PC-9 (cell line): ENCODE measurements at places on chromosomes 2 and 18.

GRCh38 chr2:172038604-172039003, 38.9 kb downstream of the METAP1D start:
- no peak for DNase-seq

DNA sequence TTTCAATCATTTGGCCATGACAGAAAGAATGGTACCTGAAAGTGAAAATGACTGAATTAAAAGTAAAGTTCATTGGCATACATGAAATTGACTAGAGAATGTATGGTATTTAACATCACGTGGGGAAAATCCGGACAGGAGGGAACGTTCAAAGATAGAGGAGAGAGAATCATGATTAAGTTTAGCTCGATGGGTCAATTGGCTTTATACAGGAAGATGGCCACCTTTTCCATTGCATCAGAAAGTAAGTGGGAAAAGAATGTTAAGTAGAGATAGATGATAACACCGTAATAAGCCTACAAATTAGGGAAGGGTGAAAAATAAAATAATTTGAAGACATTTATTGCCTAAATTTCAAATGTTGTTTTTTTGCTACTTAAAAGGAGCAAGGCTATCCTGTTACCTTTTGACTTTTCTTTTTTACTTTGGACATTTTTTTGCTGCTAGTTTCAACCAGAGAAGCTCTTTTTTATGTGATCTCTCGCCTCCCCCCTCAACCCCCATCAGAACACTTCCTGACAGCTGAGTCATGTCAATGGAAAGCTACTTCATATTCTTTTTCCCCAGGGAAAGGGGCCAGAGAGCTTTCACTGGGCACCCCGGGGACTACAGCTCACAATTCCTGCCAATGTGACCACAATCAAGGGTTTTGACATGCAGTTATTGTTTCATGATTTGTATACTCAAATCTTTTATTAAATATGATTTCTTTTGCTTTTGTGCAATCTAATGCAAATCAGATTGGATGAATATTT, 767 bp upstream of the CCDC102B start:
- no peak for DNase-seq

DNA sequence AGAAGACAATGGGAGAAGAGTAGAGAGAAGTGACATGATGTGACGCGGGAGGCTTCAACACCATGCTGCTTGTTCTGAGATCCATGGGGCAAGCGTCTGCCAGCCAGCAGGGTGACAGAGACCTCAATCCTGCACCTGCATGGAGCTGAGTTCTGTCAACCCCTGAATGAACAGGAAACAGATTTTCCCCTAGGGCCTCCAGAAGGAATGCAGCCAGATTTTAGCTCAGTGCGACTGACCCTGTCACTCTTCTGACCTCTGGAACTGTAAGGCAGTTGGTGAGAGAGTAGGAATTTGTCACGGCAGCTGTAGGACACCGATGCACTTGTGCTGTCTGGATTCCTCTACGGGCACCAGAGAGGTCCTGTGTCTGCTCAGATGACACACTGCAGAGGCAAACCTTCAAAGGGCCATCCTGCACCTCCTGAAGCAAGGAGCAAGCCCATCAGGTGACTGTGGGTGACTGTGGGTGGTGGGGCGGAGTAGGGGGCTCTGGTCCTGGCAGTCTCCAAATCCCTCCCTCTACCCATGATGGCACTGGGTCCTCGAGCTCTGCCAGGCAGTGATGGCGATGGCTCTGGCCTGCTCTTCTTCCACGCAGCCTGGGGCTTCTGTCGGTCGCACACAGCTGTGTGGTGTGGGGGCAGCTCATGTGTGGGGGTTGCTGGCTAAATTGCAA, 194.3 kb upstream of the TWIST2 start:
- peak; percentile 29 for DNase-seq

GRCh38 chr2:105754011-105754410, 9.3 kb downstream of the NCK2 start:
- no peak for DNase-seq

DNA sequence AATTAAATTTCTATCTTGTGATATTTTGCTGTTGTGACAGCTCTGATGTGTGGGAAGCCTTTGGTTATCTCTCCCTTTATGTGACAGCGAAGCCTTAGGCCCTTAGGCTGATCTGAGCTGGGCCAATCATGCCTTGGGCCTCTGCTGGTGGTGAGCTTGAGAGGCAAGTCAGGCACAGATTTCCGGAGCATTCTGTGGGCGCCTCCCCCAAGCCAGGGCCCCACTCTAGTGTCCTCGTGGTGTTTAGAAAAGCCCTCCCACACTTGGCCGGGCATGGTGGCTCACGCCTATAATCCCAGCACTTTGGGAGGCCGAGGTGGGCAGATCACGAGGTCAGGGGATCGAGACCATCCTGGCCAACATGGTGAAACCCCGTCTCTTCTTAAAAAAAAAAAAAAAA, 239.8 kb downstream of the SH3RF3 start:
- no peak for DNase-seq

DNA sequence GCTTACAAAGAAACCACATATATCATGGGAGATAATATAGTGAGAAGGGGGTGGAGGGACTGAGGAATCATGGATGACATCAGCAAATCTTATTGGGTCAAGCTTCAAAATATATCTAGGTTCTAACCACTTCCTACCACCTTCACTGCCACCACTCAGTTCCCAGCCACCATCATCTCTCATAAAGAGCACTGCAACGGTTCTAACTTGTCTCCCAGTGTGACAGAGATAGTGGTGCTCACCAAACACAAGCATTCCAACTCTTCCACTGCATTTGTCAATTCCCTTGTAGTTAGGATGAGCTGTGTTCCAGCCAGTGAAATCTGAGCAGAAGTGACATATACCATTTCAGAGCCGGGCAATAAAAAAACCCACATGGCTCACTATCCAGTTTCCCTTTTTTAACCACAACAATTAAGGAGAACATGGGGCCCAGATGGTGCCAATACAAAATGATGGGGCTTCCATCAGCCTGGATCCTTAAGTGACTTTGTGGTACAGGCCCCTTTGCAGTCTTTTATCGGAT, 318.1 kb downstream of the NBAS start:
- DNase-seq: no peak

- no peak for DNase-seq
These were observed 103.3 kb downstream of the MYO5B start for GRCh38 chr18:50091509-50092244.

DNA sequence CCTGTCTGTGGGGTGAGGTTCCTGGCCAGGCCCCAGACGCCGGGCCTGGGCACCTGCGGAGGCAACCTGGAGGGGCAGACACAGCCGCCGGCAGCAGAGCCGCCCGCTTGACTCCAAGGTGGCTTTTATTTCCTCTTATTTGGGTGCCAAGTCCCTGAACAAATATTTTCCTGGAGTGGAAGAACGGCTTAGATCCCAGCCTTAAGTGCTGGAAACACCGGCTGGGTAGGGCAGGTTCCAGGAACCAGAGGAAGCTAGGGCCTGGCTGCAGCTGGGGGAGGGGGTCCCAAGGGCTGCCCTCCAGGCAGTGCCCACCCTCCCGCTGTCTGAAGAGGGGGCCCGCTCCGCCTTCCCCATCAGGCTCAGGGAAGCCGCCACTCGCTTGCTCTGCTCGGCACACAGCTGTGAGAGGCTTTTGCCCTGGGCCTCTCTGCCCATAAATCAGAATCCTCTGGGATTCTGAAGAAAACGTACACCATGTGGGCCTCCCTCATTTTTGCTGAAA, 28.2 kb downstream of the SDC1 start:
- no peak for DNase-seq

GRCh38 chr2:132430895-132431294, 14.3 kb downstream of the GPR39 start:
- peak; percentile 96 for DNase-seq

DNA sequence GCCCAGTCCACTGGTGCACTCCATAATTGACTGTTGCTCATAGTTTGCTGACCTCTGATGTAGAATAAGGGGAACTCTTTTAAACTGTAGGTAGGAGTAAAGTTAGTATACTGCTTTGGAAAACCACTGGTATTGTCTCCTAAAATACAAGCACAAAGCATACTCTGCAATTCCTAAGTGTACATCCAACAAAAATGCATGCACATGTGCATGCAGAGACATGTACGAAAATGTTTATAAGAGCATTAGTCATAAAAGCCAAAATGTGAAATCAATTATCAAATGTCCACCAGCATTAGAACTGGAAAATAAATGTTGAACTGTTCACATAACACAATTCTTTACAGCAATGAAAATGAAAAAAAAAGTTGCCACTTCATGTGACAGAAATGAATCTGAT, 39.8 kb upstream of the DDX18 start:
- no peak for DNase-seq

DNA sequence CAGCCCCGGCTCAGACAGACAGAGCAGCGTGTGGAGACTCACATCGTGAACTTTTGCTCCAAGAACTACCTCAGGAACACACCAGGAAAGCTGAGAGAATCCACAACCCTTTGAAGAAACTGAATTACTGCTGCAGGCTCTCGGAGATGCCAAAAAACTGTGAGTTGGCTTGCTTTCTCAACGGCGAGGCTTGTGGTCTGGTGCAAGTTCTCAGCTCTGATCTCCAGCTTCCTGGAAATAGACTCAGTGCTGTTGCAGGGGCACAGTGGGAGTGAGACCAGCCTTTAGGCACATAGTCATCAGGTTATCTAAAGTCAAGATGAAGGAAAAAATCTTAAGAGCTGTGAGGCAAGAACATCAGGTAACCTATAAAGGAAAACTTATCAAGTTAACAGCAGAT, 273.7 kb upstream of the LRATD1 start:
- DNase-seq: no peak

GRCh38 chr18:9608298-9608697, 6.1 kb downstream of the PPP4R1 start:
- no peak for DNase-seq

- no peak for DNase-seq
These were observed 428.6 kb downstream of the DLGAP1 start for GRCh38 chr18:4026542-4026941.

- no peak for DNase-seq
These were observed 68.6 kb downstream of the NABP1 start for GRCh38 chr2:191746346-191747169.

DNA sequence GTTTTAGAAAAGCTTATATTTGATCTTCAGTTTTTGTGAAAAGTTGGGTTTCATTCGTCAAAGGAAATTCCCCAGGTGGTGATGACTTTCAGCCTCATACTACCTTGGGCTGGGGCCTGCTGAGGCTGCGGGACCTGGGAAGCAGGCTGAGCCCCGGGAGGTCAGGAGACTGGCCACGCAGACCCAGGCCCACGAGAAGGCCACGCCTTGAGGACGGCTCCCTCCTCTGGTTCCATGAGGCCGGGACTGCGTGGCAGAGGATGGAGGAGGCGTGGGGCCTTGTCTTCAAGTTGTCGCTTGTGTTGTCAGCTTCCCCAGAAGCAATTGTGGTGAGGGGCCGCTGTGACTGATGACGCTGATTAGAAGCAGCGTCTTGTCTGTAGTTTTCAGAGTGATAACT, 11.8 kb downstream of the CNDP2 start:
- DNase-seq: no peak

GRCh38 chr2:215489288-215489848, 53.5 kb upstream of the FN1 start:
- no peak for DNase-seq

DNA sequence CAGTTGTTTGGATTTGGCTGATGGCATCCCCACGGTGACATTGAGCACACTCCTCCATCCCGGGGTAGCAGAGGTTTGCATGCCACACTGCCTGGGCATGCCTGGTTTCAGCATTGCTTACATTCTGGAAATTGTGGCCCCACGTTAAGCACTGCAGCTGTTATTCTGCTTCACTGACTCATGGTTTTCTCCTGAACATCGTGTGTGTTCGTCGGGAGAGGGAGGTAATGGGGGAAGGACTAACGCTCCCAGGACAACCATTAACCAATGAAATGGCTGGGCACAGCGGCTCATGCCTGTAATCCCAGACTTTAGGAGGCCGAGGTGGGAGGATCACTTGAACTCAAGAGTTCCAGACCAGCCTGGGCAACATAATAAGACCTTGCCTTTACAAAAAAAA, 28.2 kb upstream of the YWHAQ start:
- DNase-seq: no peak

GRCh38 chr2:201208563-201209252, 25.8 kb downstream of the CASP10 start:
- no peak for DNase-seq

DNA sequence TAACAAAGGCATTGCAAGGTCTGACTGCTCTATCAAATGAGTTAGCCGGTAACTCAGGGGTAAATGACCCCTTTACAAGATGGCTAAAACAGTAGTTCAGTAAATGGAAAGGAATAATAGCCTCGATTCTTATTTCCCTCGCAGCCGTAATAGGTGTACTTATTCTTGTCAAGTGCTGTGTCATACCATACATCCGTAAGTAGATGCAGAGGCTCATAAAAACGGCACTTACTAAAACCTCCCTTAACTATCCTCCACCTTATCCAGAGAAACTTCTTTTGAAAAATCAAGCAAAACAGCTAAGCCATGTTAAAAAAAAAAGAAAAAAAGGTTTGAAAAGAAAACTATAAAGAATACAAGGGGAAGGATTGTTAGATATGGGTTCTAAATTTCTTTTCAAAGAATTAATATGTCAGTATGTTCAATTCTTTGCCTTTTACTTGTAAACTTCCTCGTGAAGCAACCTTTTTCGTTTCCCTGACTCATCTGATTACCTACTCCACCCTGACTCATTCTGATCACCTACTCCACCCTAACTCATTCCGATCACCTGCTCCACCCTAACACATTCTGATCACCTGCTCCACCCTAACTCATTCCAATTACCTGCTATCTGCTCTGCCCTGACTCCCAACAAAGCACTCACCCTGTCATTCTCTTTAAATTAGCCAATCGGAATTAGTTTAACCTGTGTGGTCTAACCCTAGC, 127.5 kb downstream of the SPAG16 start:
- peak; percentile 3 for DNase-seq

- DNase-seq: no peak
These were observed 4.4 kb upstream of the ASB1 start for GRCh38 chr2:238422285-238422684.

GRCh38 chr2:102253140-102253752, 58.1 kb upstream of the IL1RL1 start:
- no peak for DNase-seq

GRCh38 chr2:227703280-227703732, 14.5 kb downstream of the SLC19A3 start:
- DNase-seq: peak; percentile 75

- DNase-seq: no peak
These were observed 547.0 kb downstream of the NUP35 start for GRCh38 chr2:183671233-183671632.

DNA sequence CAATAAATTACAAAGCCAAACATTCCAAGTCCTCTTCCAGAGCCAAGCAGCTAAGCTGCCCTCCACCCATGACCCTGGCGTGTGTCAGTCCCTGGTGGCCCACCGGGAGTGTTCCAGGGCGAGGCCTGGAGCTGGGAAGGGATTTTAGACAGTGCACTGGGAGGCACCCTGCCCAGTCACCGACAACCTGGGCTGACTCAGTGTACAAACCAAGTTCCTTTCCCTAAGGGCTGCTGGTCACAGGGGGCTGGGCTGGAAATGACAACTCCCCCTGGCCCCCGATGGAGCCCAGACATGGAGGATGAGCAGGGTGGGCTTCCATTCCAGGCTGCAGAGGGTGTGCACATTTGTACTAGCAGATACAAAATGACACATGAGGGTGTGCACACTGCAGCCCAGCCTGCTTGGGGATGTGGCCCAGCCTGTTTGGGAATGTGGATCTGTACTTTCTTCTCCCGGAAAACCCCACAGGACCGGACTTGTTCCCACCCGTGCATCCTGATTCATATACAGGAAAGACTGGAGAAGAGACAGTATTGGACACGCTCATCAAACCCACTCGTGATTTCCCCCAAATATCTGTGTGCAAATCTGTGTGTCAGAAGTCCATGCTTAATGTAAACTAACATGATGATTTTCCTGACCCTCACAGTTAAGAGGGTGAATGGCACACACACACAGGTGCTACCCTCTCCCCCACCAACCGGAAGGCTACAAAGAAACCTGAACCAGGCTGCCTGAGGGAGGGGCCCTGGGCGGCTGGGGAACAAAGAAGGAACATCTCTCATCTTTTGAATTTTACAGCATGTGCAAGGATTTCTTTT, 58.9 kb downstream of the NDUFA10 start:
- no peak for DNase-seq
